ENCODE measurements at places on chromosomes 7 and 10. TPM values are rescaled to one million over a fixed set of nuclear protein-coding genes. Genes with fewer than 3 reads are reported as not detected.

TMEM196 gene
- total RNA-seq: not detected

FAM24A gene
- not detected for total RNA-seq

HHEX gene
- 4.9 TPM for total RNA-seq

MAD1L1 gene
- 31.9 TPM for total RNA-seq

TMEM106B gene
- 51.6 TPM for total RNA-seq

HMX3 gene
- not detected for total RNA-seq

DNA sequence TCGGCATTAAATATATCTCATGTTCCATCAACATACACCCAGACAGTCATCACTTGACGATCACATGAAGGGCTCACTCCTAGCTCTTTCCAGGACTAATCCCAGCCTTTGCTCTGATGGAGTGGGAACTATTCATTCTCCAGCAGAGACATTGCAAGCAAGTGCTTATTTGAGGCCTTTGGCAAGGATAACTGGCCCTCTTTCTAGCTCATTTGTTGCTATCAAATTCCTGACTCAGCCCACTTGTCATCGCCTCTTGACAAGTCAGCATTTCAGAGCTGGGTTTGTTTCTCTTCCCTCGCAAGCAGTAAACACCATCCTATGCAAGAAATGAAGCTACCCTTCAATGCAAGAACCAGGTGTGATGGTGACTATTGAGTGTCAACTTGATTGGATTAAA, 1165.7 kb upstream of the AUTS2 start:
- no peak for DNase-seq

DNA sequence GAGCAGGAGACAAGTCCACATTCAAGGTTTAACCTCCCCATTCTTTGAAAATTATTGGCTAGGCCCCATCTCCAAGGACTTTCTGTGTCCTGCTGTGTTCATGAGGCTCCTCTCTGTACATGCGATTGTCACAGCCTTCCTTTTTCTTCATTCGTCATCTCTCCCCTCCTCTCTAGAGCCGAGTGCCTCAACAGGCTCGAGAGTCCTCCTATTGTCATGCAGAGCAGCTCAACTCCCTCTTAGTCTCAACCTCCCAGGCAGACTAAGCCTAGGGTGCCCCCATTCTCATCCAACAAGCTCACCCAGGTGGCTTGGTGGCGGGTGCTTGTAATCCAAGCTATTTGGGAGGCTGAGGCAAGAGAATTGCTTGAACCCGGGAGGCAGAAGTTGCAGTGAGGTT, 35.1 kb upstream of the SAMD8 start:
- no peak for DNase-seq

- DNase-seq: no peak
These were observed 6.9 kb downstream of the CDHR1 start for GRCh38 chr10:84201244-84201606.

DNA sequence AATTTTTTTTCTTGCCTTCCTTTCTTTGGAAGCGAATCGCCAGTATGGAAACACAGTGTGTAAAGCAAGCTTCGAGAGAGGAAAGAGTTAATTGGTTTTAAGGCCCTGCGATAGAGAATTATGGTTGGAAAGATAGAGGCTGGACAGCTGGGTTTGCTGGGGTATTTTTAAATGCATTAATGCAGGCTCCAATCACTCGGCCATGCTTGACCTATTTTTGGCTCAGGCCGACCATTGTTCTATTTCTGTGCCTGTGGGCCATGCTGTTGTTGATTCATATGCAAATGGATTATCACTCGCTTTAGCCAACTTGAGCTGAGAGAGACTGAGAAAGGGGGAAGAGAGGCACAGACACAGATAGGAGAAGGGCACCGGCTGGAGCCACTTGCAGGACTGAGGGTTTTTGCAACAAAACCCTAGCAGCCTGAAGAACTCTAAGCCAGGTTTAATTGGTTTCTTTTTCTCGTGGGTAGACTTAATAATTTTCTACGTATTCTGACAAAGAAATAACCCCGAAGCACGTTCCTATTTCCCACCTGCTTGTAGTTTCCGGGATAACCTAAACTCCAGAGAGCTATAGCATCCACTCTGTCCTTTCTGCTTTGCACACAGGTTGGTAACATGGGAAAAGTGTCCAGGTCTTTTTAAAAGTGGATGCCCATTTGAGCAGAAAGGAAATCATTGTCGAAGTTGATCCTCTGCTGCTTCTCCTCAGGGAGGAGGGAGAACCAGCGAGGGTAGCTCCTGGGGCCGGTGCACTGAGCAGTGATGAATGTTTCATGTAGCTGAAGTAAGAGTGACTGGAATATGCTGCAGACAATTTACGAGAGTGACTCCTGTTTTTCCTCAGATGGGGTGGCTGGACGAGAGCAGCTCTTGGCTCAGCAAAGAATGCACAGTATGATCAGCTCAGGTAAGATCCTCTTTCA, at the start of gene HDAC9:
Gene HDAC9 (plus strand): TSS at position 338 of the 929 bp plus-strand sequence. CDS start 554 bp downstream, at position 892.
- DNase-seq: peak; percentile 64

GRCh38 chr7:95342642-95343307, 18.4 kb upstream of the PON1 start:
- no peak for DNase-seq

DNA sequence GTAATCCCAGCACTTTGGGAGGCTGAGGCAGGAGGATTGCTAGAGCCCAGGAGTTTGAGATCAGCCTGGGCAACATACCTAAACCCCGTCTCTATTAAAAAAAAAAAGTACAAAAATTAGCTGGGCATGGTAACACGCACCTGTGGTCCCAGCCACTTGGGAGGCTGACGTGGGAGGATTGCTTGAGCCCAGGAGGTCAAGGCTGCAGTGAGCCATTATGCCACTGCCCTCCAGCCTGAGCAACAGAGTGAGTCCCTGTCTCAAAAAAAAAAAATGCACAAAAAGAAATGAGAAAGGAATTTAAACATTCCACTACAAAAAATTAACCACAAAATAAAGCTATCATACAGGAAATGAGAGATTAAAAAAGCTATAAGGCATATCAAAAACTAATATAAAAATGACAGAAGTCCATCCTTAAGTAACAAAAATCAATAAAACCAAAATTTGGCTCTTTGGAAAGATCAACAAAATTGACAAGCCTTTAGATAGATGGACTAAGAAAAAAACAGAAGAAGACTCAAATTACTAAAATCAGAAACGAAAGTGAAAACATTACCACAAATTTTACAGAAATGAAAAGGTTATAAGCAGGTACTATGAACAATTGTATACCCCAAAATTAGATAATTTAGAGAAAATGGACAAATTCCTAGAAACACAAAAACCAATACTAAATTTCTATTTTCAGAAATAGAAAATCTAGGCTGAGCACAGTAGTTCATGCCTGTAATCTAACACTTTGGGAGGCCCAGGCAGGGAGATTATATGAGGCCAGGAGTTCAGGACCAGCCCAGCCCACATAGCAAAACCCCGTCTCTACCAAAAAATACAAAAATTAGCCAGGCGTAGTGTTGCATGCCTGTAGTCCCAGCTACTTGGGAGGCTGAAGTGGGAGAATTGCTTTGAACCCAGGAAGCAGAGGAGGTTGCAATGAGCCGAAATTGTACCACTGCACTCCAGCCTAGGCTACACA, 42.4 kb upstream of the NANOS1 start:
- no peak for DNase-seq

DNA sequence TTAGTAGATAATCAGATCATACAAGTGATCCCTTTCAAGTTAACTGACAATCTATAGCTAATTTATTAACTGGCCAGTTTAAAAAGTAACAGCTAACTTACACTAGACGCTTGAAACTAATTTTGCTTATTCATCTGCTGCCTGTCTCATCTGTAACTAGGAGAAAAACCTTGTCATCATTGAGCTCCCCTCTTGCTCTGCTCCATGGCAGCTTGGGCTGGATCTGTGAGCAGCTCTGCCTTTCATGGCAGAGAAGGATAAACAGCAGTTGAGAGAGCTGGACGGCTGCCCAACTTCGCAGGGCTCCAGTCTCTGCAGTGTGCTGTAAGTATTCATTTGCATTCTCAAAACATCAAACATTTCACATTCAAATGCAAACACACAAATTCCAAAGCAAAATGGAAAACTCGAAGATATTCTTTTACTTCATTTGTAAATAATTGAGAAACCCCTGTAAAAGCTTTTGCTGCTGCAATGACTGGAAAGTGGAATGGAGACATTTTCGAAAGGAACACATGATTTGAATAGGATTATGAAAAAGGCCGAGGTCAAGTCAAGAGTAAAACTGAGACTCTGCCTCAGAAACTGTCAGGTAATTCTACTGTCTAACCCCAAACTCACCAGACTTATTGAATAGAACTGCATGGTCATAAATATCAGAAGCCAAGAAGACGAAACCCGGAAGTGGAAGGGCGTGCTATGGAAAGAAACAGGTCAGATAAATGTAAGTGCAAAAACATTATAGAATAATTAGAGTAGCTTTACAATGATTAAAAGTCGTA, 17.6 kb downstream of the SLC35B4 start:
- no peak for DNase-seq

DNA sequence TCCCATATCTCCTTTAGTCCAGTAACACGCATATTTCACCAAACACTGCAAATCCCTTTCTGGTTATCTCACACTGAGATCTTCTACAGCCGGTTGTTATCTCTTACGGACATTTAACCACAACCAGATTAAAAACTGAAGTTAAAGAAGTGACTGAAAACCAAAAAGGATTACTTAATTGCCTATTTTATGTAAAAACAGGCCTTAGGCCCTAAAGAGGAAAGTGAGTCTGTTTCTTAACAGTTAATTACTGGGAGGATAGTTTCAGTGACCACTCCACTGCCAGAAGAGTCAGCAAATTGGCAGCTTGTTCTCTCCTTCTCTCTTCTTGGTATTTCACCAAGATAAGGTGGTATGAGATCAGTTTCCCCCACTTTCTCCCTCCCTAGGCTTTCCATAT, 161.9 kb upstream of the MEOX2 start:
- no peak for DNase-seq

DNA sequence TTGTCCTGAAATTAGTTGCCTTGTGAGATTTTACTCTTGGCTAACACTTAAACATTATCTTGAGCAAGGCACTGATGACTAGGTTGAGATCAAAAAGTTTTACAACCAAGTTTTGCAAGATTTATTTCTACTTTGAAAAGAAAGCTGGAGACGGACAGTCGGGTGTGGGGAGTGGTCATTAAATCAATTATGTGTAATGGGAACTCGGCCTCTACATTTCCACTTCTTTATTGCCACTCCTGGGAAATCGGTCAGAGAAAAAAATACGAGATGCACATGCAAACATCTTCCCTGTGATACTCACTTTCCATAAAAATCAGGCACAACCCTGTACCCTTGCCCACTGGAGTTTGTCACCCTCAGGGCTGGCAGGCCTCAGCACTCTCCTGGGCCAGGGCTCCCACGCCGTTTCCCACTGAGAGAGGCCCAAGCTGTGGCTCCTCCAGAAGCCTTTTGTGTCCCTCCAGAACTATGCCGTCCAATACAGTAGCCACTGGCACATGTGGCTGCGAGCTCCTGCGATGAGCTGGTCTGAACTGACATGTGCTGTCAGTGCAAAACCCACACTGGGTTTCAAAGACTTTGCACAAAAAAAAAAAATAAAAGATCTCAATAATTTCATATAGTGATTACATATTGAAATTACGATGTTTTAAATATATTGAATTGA, 7.5 kb upstream of the GPNMB start:
- DNase-seq: no peak

DNA sequence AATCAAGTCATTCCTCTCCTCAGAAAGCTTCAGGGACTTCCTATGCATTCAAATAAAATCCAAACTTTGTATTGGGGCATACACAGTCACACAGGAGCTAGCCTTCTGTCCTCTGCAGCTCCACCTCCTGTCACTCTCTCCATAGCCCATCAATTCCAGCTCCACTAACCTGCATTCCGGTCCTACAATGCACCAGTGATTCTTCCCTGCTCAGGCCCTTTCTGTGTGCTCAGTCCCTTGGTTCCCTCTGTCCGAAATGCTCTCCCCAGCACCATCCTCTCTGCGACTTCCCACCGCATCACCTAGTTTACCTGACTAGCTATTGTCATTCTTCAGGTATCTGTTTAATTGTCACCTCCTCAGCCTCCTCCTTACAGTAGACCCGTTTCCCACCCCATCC, 26.4 kb upstream of the YAE1 start:
- no peak for DNase-seq

GRCh38 chr7:23530405-23530804, 1.4 kb downstream of the TRA2A start:
- DNase-seq: no peak

DNA sequence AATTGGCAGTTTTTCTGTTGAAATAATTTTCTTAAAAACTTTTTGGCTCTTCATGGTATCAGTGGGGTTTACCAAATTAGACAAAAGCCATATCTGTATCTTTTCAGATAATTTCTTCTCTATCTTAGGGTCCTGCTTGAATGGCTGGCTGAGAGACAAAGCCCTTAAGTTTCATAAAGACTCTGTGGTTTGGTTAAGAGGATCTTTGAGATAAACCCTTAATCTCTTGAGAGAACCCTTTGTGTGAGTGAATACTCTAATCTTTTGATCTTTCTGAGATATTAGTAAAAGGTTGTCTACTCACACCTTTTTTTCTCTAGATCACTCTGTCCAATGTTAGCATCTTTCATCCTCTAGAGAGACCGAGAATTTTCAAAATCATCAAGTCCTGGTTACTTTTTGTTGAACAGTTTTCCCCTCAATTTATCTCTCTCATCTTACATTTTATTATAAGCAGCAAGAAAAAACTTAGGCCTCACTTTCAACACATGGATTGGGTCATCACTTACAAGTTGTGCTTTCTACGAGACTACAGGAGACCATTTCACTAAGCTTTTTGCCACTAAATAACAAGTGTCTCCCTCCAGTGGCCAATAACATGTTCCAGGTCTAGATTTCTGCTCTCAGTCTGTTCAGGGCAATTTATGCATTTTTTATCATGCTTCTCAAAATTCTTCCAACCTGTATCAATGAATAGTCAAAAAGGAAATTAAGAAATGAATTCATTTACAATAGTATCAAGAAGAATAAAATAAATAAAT, 28.4 kb downstream of the DNAJC9 start:
- DNase-seq: no peak

GRCh38 chr7:30557245-30557644, 37.4 kb upstream of the GARS1 start:
- no peak for DNase-seq

GRCh38 chr7:130825819-130826218, 91.8 kb upstream of the KLF14 start:
- DNase-seq: no peak

Measured in right atrium auricular region (tissue), 2 donors.